ENCODE measurements at places on chromosomes 7 and 10.

DNA sequence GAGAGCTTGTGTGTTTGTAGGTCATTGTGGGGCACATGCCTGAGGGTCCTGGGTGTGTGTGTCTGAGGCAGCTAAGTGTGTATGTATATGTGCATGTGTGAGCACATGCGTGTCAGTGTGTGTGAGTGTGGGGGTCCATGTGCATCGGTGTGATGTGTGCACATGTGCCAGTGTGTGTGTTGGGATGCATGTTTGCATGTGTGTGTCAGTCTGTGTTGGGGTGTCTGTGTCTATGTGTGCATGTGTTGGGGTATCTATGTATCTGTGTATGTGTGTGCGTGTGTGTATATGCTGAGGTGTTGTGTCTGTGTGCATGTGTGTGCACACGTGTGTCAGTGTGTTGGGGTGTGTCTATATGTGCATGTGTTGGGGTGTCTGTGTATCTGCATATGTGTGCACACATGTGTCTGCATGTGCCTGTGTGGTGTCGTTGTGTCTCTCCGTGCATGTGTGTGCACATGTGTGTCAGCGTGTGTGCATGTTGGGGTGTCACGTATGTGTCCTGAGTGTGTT, 33.3 kb downstream of the PWWP2B start:
- no peak for DNase-seq

DNA sequence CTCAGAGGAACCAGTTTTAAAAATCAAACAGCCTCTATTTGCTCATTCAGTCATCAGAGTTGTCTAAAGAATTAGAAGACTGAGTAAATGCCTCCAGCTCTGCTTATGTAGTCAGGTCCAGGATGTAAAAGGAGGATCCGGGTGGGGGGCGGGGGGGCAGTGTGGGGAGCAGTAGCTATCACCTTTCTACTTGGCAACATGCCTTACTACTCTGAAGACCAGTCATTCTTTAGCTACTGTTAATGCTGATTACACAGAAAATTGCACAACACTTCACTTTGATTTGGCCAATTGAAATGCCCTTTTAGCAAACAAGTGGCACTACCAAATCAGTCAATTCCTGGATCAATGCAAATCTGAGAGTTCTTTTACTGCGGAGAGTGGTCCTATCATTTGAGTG, 164.2 kb downstream of the NXPH1 start:
- no peak for DNase-seq

GRCh38 chr10:102113956-102114857, 6.0 kb downstream of the LDB1 start:
- no peak for DNase-seq

- DNase-seq = no peak
Observed at GRCh38 chr10:53687800-53688199, 915.2 kb upstream of the MBL2 start.

DNA sequence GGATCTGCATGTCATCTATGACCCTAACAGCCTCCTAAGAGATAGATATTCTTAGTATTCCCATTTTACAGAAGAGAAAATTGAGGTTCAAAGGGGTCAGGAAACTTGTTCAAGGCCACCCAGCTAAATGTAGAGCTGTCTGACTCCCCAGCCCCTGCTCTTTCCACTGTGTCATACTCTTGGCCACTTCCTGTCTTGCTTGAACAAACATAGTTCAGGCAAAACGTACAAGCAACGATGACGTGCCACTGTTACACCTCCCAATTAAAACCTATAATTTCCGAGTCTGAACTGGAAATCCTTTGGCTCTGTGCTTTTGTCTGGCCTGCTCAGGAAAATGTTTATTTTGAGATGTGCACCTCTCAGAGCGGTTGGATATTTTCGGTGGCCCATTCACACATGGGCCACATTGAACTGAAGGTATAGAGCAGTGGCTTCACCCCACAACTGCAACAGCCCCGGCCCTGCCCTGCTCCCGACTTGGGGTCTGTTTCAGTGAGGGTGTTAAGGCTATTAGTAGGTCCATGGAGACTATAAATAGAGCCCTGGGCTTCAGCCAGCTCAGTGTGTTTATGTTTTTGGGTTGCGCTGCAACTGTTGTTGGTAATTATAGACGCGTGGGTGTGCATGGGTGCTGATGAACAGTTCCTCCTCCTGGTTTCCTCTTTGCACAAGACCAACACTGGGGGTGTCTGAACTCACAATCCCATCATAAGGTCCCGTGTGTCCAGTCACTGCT, 172.3 kb upstream of the ADO start:
- DNase-seq = peak; percentile 14

- no peak for DNase-seq
Observed at GRCh38 chr10:127849921-127850320, 42.8 kb downstream of the CLRN3 start.

DNA sequence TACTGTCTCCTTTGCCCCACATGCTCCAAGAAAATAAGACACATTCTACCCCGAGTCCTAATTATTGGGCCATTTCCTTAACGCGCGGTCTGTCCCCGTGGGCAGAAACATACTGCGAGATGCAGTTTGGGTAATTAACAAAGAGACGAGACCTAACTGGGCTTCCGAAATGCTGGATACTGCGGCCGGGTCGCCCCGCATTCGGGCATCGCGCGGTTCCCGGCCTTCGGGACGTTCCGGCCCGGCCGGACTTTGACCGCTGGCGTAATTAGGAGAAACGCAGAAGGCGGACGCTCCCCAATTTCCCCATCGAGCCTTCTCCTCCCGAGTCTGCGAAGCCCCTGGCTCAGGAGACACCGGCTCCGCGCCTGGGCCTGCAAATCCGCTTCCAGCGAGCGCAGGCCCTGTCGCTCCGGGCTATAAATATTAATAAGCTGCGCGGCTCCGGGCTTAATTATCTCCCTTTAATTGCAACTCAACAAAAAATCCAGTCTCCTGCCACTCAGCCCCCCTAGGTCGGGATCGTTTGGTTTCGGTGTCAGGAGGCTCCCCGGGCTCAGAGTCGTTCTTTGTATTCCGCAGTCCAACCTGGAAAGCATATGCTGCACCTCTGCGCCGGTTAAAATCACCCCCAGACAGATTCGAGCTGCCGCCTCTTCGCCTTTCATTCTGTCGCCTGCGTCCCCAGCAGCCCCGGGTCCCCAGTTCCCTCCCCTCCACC, 131.5 kb downstream of the SPAG6 start:
- DNase-seq = no peak

DNA sequence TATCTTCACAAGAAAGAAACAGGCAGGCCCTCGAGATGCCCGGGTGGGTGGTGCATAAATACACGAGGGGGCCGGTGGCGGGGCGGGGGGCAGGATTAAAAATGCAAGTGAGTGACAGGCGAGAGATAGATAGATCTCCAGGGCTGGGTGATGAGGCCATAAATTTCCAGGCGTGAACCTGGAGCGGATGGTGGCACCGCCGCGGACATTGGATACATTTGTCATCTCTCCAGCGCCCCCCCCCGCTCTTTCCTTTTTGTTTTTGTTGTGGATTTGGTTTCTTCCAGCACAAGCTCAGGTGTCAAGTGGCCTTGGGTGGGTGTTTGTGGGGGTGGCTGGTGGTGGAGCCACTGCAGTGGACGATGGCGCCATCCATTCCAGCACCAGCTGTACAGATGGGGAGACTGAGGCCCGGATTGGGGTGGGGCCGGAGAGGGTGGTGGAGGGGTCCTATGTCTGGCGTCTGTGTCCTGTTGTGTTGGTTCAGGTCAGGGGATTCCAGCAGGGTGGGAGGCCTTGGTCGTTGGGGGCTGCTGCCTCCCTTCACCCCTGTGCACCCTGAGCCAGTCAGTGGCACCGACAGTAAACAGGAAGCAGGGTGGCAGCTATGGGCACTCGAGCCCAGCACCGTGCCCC, 2.9 kb downstream of the ELFN1 start:
- no peak for DNase-seq

- DNase-seq = no peak
Observed at GRCh38 chr7:103148131-103148993, 537 bp downstream of the NAPEPLD start.

GRCh38 chr10:14309593-14309992, 21.1 kb downstream of the FRMD4A start:
- DNase-seq = no peak

- DNase-seq = no peak
Observed at GRCh38 chr10:102426803-102427287, 5.5 kb downstream of the CUEDC2 start.

DNA sequence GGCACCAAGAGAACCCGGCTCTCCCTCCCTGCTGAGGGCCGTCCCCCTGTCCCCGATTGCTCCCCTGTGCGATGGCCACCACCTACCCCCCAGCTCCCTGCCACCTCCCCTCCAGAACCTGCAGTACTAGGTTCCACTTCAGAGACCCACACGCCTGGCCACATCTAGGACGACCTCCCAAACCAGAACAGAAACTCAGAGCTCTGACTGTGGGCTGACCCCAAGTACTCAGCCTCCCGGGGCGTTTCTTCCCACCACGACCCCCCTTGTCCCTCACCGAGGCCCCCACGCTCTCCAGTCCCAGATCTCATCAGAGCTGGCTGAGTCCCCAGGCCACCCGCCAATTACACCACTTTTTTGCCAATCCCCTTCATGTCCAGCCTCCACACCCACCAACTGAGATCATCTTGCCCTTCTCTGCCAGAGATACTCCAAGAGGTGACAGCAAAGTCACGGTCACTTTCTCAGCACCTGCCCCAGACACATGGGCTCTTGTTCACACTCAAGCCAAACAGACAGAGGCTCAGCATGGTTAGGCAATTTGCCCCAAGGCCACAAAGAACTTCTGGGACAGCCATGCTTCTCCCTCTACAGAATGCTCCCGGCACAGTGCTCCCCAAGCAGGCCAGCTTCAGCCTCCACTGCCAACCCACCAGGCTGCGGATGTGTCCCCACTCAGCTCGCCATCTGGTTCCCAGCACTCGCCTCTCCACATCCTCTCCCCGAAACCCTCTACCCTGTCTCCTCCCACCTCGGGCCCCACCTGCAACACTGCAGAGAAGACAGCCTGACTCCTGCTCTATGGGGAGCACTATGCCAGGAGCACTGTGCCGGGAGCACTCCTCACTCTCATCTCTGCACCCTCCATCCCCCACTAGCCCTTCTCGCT, 4.7 kb downstream of the TMEM120A start:
- DNase-seq = no peak

- no peak for DNase-seq
Observed at GRCh38 chr10:48533951-48534720, 70.7 kb downstream of the ARHGAP22 start.
